ENCODE measurements at places on chromosomes 3 and 15. TPM values are rescaled to one million over a fixed set of nuclear protein-coding genes. Genes with fewer than 3 reads are reported as not detected.

DNA sequence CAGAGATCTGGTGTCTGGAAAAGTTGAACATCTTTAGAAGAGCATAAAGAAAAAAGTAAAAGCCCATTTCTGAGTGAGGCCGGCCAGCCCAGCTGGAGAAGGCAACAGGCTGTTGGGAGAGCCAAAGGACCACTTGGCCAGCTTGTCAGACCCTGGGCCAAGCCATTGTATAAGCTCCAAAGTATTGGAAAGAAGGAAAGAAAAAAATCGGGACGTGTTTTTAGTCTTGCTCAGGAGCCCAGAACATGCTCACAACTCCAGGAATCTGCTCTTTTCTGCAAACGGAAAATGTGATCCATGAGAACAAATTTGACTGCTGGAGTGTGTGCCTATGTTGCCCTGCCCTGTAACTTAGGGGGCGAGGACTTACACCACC lies 10.4 kb upstream of the CLPX start:
- no peak for DNase-seq

The MCF2L2 gene
- 0.64 TPM for total RNA-seq

GRCh38 chr3:197858598-197858997 lies 67.5 kb downstream of the LRCH3 start:
- DNase-seq: no peak

The CFAP44 gene
- total RNA-seq: 1.9 TPM

GRCh38 chr3:169237201-169237600 lies 426.3 kb downstream of the MECOM start:
- DNase-seq: no peak

- no peak for DNase-seq
Measured at GRCh38 chr3:80696280-80696679, 928.5 kb upstream of the ROBO1 start.

GRCh38 chr15:93941697-93942096 lies 289.7 kb upstream of the MCTP2 start:
- no peak for DNase-seq

DNA sequence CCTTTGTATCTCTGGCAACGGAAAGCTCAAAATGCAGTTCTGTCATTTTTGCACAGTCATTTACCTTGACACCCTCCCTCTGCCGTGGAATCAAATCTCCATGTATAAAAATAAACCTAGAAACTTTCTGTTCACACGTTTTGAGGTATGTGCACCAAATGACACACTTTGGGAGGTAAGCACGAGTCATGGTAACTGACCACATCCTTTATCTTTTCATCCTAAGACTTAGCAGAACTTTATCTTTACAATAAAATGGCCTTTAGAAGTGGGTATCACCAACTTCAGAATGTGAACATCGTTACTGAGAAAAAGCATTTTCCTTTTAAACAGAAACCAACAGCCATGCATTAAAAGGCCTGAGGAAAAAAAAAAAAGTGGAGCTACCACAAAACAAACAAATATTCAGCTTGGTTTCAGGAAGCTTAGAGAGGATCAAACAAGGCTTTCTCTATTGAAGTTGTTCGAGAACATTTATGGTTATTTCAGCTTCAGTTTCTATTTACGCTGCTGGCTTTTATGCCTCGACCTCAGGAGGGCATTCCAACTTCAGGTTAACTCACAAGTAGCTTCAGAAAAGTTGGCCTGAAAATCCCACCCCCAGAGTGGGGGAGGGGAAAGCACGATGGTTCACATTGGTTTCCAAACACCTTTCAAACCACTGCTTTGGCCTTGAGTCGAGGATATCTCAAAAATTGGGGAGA lies 171.1 kb upstream of the ICE2 start:
- DNase-seq: no peak

The RPLP1 gene
- 73.8 TPM for total RNA-seq

GRCh38 chr3:3200632-3201212 lies 21.2 kb upstream of the CRBN start:
- DNase-seq: peak; percentile 66

The PPP1R14D gene
- total RNA-seq: not detected

The FANCD2OS gene
- total RNA-seq: not detected

DNA sequence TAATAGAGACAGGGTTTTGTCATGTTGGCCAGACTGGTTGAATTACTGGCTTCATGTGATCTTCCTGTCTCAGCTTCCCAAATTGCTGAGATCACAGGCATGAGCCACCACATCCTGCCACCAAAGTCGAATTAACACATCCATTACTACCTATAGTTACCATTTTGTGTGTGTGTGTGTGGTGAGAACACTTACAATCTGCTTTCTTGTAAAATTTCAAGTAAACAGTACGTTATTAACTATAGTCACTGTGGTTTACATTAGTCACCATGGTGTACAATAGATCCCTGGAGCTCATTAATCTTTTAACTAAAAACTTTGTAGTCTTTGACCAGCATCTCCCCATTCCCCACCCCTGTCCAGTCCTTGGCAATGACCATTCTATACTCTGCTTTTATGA lies 270.0 kb downstream of the NAALADL2 start:
- peak; percentile 14 for DNase-seq

GRCh38 chr3:128077665-128078064 lies 25.4 kb downstream of the SEC61A1 start:
- no peak for DNase-seq

GRCh38 chr3:57752307-57752706 lies 3.8 kb upstream of the SLMAP start:
- DNase-seq: peak; percentile 12

DNA sequence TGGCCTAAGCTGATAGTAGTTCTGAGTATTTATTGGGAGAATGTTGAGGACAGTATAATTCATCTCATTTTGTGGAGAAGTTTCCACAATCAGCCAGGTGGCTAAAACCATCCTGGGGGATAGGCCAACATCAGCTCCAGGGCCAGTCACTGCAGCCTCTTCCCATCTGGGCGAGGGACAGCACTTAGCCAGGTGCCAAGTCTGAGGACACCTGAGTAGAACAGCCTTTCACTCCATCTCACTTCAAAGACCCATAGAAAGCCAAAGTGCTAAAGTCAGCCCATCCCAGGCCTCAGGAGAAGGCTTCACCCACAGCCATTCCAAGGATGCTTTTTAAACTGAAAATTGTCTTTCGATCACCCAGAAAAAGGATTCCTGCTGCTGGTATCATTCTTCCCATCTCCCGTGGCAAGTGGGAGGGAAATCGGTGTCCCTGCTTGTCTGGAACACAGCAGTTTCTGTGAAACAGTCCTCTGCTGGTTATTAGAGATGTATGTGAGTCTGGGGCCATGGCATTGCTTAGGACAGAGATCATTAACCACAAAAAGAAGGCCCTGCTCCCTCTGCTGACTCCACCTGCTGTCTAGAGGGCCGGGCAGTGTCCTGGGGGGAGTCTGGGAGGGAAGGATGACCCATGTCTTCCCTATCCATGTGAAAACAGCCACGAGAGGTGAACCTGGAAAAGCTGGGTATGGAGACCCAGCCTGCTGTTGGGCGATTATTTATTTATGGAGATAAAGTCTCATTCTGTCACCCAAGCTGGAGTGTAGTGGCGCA lies 9.6 kb downstream of the CALML4 start:
- no peak for DNase-seq
